ENCODE measurements at places on chromosomes 12 and 14. TPM values are rescaled to one million over a fixed set of nuclear protein-coding genes. Genes with fewer than 3 reads are reported as not detected.

Gene TAS2R42
- polyA plus RNA-seq = not detected

Gene OASL
- polyA plus RNA-seq = not detected

Gene MMP19
- 34.3 TPM for polyA plus RNA-seq

Gene RABGGTA
- polyA plus RNA-seq = 55.6 TPM

Gene SERPINA6
- not detected for polyA plus RNA-seq

Gene KLRG1
- 0.47 TPM for polyA plus RNA-seq
